Astrocyte of the hippocampus (primary cell): ENCODE measurements at places on chromosomes 6 and 20.

GRCh38 chr6:52135217-52135616, 47.8 kb upstream of the PKHD1 start:
- DNase-seq, result no peak

DNA sequence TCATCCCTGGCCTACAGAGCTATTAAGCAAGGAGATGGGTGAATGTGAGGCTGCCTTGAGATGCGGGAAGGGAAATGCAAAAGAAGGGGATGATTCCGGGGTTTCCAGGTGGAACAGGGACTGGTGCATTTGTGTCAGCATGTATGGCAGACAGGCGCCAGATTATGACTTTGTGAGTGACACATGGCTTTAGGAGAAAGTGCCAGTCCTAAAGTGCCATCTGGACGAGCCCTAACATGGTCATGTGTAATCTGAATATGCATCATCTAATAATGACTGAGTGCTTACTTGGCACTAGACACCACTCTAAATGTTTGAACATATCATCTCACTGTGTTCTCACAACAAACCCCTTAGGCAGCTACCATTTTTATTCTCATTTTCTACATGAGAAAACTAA, 195.0 kb upstream of the TSHZ2 start:
- DNase-seq, result no peak

GRCh38 chr6:40988634-40989033, 50.4 kb downstream of the UNC5CL start:
- no peak for DNase-seq

DNA sequence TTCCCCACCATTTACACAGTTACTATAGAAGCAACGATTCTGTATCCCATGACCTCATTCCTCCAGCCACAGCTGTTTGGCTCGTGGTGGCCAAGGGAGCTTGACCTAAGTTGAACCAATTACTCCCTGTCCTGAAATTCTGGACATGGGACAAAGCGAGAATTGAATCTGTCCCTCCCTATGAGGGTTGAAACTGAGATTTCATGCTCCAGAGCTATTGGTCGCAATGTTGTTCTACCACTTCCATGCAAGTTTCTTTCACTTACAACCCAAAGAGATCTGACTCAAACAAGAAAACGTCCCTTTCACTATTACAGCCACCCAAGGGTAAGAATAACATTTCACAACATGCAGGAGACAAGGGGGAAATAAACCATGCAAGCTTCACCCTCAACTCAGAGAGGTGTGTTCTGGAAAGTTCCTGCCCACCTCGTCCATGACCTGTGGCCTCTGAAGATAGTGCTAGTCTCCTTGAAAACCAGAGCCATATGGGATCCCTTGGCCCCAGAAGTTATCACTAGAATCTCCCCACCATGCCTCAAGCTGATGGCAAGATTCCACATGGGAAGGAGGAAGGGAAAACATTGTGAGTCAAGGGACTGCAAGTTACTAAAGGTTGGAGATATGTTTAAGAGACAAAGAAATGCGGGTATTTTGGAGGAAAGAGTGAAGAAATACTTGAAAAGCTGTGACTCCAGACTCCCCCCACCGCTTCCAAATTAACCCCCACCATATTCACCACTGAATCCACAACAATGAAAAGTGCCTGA, 74.5 kb upstream of the SRSF6 start:
- no peak for DNase-seq

DNA sequence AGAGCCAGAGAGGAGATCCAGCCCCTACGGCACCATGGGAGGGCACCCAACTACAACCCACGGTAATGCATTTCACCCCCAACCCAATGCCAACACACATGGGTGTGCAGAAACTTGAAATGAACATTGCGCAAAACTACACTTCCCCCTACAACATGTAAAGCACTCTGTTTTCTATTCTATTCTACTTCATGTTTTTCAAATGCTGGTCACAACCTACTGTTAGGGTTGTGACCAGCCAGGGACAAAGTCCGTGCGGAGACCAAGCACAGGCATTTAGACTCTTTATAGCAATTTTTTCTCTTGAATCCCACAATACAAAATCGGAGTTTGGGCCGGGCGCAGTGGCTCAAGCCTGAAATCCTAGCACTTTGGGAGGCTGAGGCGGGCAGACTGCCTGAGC, 90.6 kb downstream of the MRPL14 start:
- DNase-seq, result no peak

DNA sequence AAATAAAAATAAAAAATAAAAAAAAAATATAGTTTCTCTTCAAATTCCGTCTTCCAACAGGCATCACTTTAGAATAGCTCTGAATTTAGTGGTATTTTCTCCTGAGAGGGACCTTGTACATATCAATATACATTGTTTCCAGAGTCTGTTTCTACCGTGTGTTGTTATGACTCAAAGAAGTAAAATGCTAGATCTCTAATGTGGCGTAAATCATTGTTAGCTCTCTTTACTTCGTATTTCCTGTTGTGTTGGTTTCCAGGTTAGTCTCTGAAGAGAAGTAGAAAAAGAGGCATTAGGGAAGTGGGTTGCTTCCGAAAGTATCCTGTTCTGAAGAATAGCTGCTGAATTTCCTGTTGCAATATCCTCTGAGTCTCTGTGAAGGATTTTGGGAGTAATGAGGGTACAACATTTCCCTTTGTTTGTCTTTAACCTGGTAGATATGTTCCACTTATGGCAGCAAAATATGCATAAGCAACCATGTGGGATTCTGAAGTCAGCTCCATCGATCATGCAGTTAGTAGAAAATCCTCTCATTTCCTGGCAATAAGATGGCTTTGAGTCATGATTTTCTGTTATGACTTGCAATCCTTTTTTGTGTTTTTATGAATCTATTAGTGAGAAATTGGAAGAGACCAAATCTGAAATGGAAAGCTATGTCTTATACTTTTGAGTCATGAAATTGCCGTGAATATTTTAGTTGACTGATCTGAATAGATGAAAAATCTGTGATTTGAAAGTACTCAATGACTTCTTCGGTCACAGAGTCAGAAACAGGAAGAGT, 42.0 kb upstream of the MCHR2 start:
- no peak for DNase-seq

- no peak for DNase-seq
These were observed 13.9 kb downstream of the ZNF217 start for GRCh38 chr20:53579581-53580375.

GRCh38 chr6:125812394-125813292, 21.9 kb downstream of the NCOA7 start:
- DNase-seq, result peak; percentile 95
